Type B pancreatic cell (in vitro differentiated cells): ENCODE measurements at places on chromosomes 1 and 21. TPM values are rescaled to one million over a fixed set of nuclear protein-coding genes. Genes with fewer than 3 reads are reported as not detected.

The IFNLR1 gene
- 7.1 and 19.9 TPM in 2 replicates for total RNA-seq

The ZNF593OS gene
- not detected in 2 replicates for total RNA-seq

The EXTL1 gene
- total RNA-seq = 0.31 and 4.2 TPM in 2 replicates

The PLA2G2F gene
- not detected in 2 replicates for total RNA-seq

The KRTAP21-2 gene
- not detected in 2 replicates for total RNA-seq

The RAB3B gene
- total RNA-seq = 16.9 and 19.2 TPM in 2 replicates

The KAZN gene
- total RNA-seq = 21.9 and 33.7 TPM in 2 replicates

DNA sequence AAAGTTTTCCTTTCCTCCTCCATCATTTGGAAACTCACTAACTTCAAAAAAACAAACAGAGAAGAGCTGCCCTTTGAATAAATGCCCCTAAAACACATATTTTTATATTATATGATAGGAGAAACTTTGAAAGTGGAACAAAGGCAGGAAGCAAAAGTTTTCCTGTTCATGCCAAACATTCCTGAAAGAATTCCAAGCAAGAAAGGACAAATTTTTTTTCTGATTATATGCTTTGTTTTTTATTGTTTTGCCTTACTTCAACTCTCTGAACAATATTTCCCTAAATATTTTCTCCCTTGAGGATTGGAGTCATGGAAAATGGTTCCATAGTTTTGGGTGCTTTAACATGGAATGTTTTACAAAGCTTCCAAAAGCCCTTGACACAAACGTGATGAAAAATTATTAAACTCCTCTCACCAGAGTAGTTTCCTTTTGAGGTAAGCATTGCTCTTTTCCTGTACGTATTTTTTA is 638.5 kb upstream of the CAMK1G start:
- DNase-seq = no peak

- DNase-seq = no peak
These were observed at the start of gene BECN2 for GRCh38 chr1:241957692-241958494. Gene BECN2, plus strand, starts transcription at chr1:241957767. Its CDS starts 0 bp downstream, at chr1:241957767.

DNA sequence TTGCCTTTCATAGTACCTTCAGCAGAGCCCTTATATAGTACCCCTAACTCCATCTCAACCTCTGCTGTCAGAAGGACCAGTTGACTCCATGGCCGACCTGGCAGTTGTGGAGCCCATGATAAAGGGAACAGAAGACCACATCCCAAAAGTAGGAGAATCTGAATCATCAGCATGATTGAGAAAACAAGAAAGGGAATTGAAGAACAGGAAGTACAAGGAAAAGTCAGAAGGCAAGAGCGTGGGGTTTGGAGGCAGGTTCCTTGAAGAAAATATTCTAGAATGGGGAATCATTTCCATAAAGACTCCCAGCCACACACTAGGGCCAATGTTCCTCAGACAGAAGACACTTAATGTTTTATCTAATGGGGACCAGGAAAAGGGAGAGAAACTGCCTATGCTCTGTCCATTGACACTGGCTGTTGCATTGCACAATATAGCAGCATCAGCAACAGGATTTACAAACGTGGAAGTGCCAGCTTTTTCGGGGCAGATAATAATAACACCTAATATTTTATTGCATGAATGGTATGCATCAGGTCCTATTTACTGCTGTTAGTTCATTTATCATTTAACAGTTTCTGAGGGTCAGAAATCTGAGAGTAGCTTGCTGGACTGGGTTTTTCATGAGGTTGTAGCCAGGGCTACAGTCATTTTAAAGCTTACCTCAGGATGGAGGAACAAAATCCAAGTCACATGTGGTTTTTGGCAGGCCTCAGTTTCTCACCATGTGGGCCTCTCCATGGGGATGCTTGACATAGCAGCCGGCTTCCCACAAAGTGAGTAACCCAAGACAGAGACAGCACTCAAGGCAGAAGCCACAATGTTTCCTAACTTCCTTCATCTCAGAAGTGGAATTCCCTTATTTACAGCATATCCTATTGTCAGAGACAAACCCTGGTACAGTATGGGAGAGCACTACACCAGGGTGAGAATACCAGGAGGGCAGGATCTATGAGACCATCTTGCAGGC is 483.4 kb downstream of the PLPP3 start:
- no peak for DNase-seq

GRCh38 chr1:101820071-101820470 is 176.7 kb downstream of the OLFM3 start:
- no peak for DNase-seq

DNA sequence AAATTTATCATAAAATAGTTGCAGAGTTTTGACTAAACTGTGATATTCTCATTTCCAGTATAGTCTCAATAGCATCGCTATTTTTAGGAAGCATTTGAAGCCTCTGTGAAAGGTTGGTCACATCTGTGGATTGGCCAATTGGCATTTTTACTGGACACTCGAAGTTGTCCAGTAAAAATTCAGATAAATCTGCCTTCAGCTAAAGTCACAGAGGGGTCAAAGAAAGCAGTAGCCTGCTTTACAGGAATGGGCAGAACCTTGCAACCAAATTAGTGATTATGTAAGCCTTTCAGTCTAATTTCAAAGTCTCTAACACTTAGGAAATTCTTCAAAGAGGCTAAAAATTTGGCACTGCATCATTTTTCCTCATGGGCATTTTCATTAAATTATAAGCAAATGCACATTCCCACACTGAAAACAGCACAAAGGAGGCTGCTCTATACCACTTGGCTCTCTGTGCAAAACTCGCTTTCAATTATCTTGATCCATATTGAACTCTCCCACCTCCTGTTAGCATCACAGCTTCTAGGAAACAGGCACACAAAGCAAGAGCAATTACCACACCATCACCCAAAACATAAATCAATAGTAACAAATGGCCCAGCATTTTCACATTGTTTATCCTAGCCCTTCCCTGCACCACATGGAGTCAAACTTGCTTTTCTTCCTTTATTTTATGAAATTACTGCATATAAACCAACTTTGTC is 318.5 kb upstream of the DUSP10 start:
- no peak for DNase-seq

DNA sequence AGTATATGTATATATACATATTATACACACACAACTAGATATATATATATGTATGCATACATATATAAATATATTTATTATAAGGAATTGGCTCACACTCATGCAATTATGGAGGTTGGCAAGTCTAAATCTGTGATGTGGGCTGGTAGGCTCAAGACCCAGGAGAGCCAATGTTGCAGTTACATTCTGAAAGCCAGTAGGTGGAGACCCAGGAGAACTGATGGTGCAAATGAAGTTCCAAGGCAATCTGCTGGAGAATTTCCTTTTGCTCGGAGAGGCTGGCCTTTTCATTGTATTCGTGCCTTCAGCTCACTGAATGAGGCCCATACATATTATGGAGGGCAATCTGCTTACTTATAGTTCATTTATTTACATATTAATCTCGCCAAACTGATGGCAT is 9.4 kb downstream of the IVL start:
- DNase-seq = no peak

DNA sequence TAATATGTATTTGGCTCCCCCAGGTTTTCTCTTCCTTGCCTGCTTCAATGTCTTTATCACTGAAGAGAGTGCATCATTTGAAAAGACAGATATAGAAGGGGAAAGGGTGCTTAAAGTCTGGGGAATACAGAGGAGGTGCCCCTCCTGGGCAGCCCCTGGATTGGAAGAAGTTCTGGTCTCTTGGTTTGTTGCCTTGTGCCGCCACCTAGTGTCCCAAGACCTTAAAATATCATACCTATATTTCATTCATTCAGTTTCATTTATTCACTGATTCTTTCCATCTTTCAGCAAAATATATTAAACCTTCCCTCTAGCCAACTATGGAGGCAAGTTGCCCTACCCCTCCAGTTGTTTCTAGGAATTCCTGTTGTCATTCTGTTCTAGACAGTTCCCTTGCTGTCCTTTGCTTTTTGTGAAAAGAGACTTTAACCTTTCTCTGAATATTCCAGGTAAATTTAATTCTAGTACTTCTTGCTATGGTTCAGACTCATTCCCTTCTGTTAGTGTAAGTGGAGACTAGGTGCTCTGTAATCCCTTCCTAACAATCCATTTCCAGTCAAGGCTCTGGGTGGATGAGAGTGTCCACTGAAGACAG is 56.1 kb downstream of the MEF2D start:
- DNase-seq = no peak

DNA sequence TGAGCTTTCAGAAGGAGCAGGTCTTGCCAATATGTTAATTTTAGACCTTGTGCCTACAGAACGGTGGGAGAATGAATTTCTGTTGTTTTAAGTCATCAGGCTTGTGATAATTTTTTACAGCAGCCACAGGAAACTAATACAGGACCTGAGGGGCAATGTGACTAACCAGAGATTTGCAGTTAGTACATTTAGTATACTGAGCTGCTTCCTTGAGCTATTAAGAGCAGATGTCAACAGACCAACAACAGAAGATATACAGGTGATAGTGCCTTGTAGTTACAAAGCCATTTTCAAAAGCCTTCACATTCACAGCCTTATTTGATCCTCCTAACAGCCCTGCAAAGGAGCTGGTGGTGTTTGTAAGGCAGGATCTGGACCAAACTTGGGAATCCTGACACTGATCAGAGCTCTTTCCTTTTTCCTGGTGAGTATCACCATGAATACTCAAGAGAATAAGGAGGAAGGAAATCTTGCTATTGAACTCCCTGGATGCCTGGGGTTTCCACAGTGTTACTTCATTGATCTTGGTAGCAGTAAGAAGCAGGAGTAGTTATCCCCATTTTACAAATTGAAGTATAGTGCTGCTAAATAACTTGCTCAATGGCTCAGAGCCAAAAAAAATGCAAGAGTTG is 4.7 kb upstream of the SLAMF1 start:
- DNase-seq = no peak

DNA sequence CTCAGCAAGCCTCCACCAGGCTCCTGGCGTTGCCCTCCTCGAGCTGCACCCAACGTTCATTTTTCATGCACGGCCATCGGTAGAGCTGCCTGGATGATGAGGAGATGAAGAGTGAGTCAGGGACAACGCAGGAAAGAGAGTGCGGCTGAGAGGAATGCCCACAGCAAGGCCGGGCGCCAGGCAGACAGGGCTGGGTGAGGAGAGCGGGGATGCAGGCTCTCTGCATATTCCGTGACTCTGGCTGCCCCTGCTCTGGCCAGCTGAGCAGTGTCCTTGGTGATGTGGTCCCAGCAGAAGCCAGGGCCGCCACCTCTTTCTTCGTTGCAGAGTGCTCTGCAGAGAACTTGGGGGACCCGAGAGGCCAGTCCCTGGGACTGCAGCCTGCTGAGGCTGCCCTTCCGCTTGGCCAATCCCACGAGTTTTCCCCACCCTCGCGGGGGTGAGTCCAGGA is 10.8 kb downstream of the UMODL1 start:
- DNase-seq = no peak

DNA sequence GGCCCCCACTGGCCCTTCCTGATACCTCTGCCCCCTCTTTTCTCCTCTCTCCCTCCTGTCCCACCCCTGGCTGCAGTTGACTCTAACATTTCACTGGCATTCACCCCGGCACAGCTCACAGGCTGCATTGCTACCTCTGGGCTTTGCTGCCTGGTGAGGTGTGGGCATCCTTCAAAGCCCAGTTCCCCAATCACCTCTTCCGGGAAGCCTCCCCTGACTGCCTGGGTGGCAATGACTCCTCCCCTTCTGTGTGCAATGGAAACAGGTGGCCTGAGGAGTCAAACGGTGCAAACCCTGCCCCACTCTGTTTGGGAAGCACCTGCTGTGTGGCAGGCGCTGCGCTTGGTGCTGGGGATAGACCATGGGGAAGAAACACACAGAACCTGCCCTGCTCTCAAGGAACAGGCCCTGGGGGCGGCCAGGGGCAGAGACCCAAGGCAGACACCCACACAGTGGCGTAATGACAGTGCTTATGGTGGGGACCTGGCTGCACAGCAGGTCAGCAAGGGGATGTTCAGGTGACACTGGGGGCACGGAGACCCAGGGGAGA is 39.3 kb upstream of the POFUT2 start:
- DNase-seq = no peak

- DNase-seq = no peak
These were observed 22.3 kb upstream of the ATP5PO start for GRCh38 chr21:33937931-33938339.

- DNase-seq = no peak
These were observed 155.2 kb downstream of the BARHL2 start for GRCh38 chr1:90561911-90562310.

- no peak for DNase-seq
These were observed 3.5 kb downstream of the GRHL3 start for GRCh38 chr1:24322470-24323177.

- DNase-seq = no peak
These were observed 75.0 kb upstream of the ACTRT2 start for GRCh38 chr1:2946291-2946690.

- no peak for DNase-seq
These were observed 279.0 kb downstream of the RRAGC start for GRCh38 chr1:38580594-38580993.

DNA sequence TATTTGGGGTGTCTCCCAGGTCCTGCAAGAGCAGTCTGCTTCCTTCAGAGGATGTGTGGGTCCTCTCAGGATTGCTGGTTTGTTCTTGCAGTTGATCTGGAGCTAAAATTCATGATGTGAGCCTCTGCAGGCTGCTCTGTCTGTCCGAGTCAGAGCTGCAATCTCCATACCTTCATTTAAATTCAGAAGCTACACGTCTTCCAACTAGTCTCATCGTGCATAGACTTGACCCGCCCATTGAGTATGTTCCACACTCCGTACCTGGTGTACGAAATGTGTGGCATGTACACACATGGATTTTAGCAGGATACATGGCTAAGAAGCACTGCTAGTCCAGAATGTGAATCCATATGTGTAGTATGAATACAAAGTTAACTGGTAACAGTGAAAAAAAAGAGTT is 25.0 kb upstream of the RGS2 start:
- no peak for DNase-seq

DNA sequence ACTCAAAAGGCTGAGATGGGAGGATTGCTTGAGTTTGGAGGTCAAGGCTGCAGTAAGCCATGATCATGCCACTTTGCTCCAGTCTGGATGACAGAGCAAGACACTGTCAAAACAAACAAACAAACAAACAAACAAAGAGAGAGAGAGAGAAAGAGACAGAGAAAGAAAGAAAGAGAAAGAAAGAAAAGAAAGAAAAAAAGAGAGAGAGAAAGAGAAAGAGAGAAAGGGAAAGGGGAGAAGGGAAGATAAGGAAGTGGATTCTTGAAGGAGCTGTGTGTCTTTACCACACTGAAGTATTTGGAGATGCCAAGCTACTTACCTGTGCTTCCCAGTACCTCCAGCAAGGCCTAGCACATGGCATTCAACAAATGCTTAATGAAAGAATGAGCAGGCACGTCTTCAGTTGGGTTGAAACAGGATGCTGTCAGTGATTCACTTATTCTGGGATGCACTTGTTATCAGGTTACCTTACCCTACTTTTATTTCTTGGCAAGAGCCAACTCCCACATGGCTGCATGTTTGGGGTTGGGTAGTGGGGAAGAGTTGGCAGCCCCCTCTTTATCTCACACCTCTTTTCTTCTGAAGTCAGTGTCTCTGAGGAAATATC is 28.8 kb downstream of the CD101 start:
- DNase-seq = no peak

- no peak for DNase-seq
These were observed 52.5 kb upstream of the TINAGL1 start for GRCh38 chr1:31523769-31524168.

GRCh38 chr1:28865997-28866650 is 48.2 kb upstream of the EPB41 start:
- no peak for DNase-seq

- no peak for DNase-seq
These were observed 112.2 kb downstream of the DYRK1A start for GRCh38 chr21:37478794-37479193.
